ENCODE measurements at places on chromosomes 12 and 14. TPM values are rescaled to one million over a fixed set of nuclear protein-coding genes. Genes with fewer than 3 reads are reported as not detected.
A peak's percentile ranks its signal among the peaks of the same experiment; 100 is the strongest.

GRCh38 chr14:84112589-84112988, 1417.4 kb upstream of the FLRT2 start:
- DNase-seq: no peak

DNA sequence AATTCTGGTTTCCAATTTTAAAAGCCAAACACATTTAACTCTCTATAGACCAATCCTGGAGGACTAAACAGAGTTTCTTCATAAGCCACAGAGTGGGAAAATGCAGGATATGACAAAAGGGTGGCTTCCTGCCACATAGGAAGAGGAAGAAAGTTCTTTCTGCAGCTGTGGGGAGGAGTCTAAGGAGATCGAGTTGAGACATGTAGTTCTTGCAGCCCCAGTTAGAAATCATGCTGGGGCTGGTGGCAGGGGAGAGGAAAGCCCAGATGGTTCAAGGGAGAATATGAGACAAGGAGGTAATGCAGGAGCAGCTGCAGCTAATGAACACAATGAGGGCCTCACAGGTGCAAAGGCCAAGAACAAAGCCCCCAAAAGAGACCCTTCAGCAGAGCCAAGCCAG, 85.0 kb upstream of the ARID2 start:
- DNase-seq: peak; percentile 35

GRCh38 chr14:95515596-95516552, 576 bp downstream of the SYNE3 start:
- peak; percentile 84 for DNase-seq

- DNase-seq: no peak
These were observed 167.5 kb upstream of the RPL10L start for GRCh38 chr14:46819117-46819516.

- DNase-seq: no peak
These were observed 4.8 kb upstream of the SNRNP35 start for GRCh38 chr12:123453165-123453564.

DNA sequence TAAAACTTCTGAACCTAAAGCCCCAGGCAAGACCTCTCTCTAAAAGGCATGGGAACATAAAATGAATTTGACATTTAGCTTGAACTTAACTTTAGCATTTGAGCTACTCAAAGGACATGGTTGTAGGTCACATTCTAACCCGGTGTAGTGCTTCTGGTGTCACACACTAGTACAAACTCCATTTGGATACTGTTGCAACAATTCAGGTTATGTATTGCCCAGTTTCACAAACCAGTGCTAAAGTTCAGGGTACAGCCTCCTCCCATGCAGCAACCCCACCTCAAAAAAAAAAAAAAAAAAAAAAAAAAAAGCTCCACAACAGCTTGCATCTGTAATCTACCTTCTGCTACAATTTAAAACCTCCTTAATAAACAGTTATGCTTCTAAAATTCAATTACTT, 7.8 kb downstream of the PPTC7 start:
- no peak for DNase-seq

DNA sequence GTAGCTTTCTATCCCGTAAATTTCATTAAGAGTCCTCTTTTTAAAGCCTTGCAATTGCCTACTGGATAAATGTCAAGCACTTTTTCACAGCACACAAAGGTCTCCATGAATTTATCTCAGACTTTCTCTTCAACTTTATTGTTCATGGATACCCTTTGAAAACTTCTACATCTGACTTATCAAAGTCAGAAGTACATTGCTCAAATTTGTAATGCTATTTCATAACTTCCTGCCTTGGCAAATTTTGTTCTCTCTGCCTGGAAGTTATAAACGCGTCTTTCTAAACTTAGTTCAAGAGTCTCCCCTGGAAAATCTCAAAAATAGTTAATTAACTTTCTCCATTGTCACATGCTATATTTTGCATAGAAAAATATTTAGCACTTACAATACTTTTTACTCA, 55.9 kb upstream of the RERGL start:
- DNase-seq: no peak

- peak; percentile 12 for DNase-seq
These were observed 378.8 kb downstream of the ALG10 start for GRCh38 chr12:34400986-34401658.

GRCh38 chr12:26520869-26521268, 312.1 kb downstream of the ITPR2 start:
- DNase-seq: no peak

DNA sequence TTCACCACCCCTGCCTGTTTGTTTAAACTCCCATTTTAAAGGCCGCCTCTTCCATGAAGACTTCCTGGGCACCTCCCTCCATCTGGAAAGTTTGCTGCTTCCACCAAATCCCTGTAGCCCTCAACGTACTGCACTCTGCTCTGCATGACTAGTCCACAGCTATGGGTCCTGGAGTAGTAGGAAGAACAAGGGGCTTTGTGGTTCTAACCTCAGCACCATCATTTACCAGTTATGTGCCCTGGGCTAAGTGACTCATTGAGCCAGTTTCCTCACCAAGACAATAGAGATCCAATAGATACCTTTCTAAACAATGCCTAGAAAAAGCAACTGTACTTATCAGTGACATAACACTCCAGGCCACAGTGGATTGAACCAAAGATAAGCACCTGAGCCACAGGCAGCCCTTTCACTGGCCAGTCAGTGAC, 8.5 kb upstream of the LTBP2 start:
- DNase-seq: no peak

DNA sequence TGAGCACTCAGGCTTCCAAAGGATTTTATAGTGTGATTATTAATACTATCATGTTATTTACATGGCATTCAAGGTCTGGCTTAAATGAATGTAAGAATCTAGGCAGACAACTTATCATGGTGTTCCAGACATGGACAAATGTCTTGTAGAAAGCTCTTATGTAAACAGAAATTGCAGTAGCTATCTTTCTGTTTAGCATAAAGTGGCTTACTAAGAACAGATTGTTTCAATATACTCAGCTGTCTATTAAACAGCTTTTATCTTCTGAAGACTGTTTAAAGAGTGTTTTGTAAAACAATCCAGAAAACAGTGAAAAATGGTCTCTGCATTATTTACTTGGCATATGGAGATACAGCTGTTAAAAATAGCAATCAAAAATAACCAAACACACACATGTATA, 1061.8 kb upstream of the SEL1L start:
- no peak for DNase-seq

DNA sequence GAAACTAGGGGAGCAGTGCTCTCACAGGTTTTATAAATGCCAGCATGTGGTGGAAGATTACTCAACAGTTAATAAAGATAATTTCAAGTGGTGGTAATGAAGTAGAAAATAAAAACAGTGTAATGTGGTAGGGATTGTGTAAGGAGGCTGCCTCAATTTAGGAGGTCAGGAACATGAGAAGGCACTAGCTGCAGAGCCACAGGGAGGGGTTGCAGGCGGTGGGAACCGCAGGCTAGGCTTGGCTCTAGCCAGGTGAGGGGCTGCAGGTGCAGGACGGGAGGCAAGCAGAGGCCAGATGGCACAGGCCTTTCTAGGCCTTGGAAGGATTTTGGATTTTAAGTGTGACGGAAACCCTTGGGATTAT, 768 bp downstream of the METTL25 start:
- peak; percentile 34 for DNase-seq

DNA sequence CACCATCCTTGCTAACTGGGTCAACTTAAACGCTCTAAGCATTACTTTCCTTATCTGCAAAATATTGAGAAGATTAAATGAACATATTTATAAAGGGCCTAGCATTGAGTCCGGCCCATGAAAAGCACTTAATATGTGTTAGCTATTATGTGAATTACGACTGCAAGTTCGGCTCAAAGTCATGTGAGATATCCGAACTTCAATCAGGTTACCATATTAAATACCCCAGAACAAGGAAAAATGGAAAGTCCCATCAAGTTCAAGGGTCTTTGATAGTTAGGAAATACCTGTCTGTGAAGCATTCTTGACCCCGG, 487 bp upstream of the NRDE2 start:
- no peak for DNase-seq

DNA sequence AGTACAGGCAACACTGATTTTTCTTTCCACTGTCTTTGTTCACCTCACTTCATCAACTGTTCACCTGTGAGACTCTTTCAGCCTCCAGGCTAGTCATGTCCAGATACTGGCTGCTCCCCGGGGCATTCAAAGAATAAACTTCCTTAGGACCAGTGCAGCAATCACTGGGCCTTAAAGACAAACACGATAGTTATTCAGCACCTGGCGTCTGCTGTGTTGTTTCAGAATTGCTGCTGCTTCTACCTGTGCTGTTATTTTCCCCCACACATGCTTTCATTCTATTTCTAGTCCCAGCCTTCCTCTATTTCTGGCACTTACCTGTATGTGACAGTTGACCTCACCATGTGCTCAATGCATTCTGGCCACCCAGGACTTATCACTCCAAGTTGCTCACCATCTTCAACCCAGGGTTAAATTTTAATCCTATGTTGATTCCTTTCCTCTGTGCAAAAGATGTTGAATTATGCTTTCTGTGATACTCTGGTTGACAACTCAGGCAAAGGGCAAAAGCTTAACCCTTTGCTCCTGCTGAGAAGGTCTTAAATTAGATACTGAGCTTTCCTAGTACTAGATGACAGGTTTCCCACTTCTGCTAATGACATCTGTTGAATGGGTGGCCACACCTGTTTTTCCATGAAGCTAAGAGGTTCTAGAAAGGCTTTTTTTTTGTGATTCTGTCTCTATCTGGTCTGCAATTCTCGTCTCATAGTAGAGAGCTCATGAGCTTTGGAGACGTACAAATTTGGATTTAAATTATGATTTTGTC, 41.4 kb downstream of the PTPRQ start:
- DNase-seq: no peak

- no peak for DNase-seq
These were observed 322.1 kb upstream of the ATP2B1 start for GRCh38 chr12:90030726-90031125.

DNA sequence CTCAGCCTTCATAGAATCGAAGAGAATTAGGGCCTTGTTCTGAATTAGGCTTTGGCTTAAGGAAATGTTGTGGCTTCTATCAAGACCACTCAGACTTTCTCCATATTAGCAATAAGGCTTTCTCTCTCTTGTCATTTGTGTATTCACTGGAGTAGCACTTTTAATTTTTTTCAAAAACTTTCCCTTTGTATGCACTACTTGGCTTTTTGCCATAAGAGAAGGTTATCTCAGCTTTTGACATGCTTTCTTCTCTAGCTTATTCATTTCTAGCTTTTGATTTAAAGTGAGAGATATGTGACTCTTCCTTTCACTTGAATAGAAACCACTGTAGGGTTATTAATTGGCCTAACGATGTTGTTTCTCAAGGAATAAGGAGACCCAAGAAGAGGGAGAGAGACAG, 244.2 kb downstream of the GPHN start:
- no peak for DNase-seq

DNA sequence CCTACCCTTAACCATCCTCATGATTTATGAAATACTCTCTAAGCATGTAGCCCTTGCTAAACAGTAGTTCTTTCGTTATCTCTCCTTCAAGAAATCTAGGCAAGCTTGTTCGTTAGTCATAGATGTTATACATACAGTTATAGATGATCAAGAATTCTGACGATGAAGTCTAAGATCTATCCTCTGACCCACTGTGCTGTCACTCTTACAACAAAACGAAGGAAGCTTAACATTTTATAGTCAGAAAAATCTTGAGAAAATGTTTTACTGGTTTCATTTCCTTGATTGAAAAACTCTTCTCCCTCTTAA, 68.9 kb downstream of the SPPL3 start:
- DNase-seq: no peak

- no peak for DNase-seq
These were observed 232.5 kb downstream of the SUDS3 start for GRCh38 chr12:118608770-118609344.

DNA sequence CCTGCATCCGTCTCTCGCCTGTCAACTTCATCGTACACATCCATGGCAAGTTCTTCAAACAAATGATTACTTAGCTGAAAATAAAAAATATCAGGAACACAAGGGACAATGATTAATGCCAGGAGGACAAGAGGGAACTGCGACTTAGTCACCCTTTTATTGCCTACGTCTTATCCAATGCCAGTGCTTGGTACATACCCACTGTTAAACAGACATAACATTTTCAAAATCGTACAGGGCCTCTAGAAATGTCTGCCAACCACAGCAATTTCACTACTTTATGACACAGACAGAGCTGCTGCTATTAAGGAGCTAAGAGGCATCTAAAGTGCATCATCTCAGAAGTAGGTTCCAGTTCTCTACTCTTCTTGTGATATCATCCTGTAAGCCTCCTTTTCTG, 34.6 kb downstream of the GIT2 start:
- DNase-seq: no peak

PTGER2 gene
- 119 TPM for total RNA-seq

MYH6 gene
- total RNA-seq: not detected

PCED1B gene
- 104 TPM for total RNA-seq

RAPGEF3 gene
- total RNA-seq: 1.1 TPM

GXYLT1 gene
- total RNA-seq: 9.0 TPM

SPIC gene
- total RNA-seq: not detected
